Fibroblast of pulmonary artery (primary cell): ENCODE measurements at places on chromosomes 5 and 9.
A peak's percentile ranks its signal among the peaks of the same experiment; 100 is the strongest.

DNA sequence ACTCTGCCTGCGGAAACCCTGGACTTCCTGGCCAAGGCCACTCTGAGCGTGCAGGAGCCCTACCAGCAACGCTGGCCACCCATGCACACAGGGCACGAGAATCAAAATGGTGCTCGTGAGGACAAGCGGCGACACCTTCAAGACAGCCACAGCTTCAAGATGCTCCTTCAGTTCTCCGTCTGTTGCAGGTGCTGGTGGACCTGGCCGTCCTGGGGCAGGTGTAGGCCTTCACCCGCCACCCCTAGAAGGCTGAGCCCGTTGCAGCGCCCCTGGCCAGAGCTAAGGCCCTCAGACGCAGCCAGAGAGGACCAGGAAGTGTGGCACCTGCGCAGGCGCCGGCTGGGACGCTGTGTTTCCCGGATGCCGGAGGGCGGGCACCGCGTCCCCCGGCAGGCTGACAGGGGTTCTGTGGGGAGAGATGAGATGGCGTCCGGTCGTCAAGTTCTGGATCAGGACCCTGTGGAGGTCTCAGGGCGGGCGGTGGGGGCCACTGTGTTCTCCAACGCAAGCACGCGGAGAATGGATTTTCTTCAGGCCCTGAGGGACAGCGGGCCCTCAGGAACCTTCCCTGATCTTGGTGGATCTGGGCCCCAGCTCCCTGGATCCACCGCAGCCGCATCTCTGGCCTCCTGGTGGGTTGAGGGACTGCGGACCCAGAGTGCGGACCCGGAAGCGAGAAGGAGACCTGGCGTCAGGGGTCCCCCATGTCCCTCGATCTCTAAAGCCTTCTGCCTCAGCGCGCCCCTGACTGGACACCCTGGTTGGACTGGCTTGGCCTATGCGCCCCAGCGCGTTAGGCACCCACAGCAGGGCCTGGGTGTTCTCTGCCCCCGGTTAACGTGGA, 1770.8 kb upstream of the CDH9 start:
- no peak for DNase-seq

- DNase-seq: no peak
Observed at GRCh38 chr9:127129718-127130085, 7.3 kb upstream of the ANGPTL2 start.

GRCh38 chr5:45694255-45694814, 1.8 kb downstream of the HCN1 start:
- peak; percentile 8 for DNase-seq

- peak; percentile 74 for DNase-seq
Observed at GRCh38 chr5:15533129-15533893, 33.3 kb downstream of the FBXL7 start.

GRCh38 chr5:73120222-73121118, at the start of gene TMEM171:
TSS of gene TMEM171 (plus strand) at chr5:73120575. CDS start at chr5:73123374, 2,799 bp downstream.
- peak; percentile 37 for DNase-seq

GRCh38 chr5:134029156-134029555, 24.4 kb upstream of the VDAC1 start:
- DNase-seq: peak; percentile 83
